ENCODE measurements at places on chromosomes 12 and 14.
A peak's percentile ranks its signal among the peaks of the same experiment; 100 is the strongest.

- no peak for DNase-seq
Observed at GRCh38 chr12:96294831-96295230, 100.7 kb downstream of the ELK3 start.

DNA sequence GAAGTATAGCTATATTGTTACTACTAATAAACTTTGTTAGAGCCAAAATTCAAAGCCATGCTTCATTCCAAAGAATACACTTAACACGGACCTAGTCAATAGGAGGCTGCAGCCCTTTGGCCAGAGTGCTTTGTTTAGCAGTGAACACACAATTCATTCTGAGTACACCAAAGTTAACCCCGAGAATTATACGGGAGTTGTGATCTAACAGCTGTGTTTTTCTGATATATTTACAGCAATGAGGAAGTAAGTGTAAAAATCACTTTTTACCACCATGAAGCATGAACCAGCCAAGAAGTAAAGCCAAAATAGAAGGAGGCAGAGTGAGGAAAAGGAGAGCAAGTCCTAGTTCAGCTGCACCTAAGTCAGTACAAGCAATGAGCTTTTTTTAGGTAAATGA lies 156.8 kb upstream of the PDE3A start:
- no peak for DNase-seq

- no peak for DNase-seq
Observed at GRCh38 chr12:90280033-90280432, 571.4 kb upstream of the ATP2B1 start.

- no peak for DNase-seq
Observed at GRCh38 chr12:124289634-124290600, 5.0 kb upstream of the RFLNA start.

- DNase-seq: no peak
Observed at GRCh38 chr12:12718381-12718759, 1.2 kb downstream of the CDKN1B start.

DNA sequence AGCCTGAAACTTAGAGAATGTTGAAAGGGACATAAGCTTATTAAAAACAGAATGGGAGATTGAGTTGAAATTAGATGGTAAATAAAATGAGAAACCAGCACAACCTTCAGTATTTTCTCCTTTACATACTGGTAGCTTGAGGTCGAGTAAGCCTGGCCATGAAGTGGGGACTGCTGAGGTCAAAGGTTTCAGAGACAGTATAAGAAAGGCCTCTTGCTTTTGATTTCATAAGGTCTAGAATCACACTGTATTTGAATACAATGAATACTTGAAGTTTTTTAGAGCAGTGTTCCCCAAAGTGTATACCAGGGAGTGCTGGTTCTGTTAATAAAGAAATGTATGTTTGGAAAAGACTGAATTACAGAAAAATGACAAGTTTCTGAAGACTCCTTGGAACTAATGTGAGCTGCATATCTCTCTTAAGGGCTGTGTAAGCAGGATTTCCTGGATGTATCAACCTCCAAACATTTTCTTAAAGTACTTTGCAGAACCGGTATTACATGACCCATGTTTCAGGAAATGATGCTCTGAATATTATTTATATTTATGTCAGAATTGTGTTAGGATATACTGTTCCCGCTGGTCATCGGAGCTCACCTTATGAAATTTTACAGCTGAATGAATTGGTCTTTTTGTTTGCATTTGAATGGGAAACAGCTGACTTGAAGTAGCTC lies 85.0 kb downstream of the AKAP6 start:
- no peak for DNase-seq

- DNase-seq: peak; percentile 82
Observed at GRCh38 chr12:41907021-41907420, 237.7 kb downstream of the GXYLT1 start.

DNA sequence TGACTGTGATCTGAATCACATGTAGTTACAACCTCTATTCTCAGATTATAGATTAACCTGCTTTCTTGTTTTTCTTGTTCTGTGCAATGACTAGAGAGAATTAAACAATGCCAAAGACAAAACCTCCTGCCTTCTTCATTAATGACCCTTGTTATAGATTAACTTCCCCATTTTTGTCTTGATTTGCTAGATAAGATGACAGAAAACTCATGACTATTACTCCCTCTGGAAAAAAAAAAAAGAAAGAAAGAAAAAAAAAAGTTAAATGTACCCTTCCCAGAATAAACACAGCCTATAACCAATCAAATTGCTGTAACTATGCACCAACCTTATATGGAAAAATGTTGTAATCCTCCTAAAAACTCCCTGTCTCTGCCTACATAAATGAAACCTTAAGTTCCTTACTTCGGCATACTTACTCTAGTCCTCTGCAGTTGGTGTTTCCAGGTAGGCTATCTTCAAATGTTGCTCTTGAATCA lies 41.1 kb upstream of the PCED1B start:
- DNase-seq: no peak

DNA sequence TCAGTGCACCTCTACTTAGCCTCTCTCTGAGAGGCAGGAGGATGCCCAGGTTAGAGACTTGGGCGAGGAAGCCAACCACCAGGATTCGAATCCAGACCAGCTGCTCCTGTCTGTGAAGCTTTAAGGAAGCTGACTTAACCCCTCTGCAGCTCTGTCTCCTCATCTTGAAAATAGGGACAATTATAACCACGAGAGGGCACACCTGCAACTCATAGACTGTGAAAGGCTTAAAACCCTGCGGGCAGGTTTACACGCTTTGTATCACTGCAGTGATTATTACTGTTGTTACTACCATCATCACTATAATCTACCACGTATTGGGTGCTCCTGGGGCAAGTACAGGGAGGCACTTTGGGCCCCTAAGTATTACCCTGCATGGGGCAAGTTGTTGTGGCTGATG lies 379.8 kb downstream of the VRK1 start:
- peak; percentile 67 for DNase-seq
